ENCODE measurements at places on chromosomes 12 and 14.

GRCh38 chr14:96100161-96101064, 61.3 kb downstream of the C14orf132 start:
- peak; percentile 49 for DNase-seq

- no peak for DNase-seq
Observed at GRCh38 chr14:95944462-95944861, 67.8 kb downstream of the TUNAR start.

DNA sequence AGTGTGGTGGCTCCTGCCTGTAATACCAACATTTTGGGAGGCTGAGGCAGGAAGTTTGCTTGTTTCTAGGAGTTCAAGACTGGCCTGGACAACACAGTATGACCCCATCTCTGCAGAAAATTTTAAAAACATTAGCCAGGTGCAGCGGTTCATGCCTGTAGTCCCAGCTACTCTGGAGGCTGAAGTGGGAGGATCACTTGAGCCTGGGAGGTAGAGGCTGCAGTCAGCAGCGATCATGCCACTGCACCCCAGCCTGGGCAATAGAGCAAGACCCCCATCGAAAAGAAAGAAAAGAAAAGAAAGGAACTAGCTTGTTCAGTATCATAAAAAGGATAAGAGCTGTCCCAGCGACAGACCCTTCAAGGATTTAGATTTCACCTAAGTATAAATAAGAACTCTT, 18.1 kb upstream of the PWP1 start:
- DNase-seq, result no peak

DNA sequence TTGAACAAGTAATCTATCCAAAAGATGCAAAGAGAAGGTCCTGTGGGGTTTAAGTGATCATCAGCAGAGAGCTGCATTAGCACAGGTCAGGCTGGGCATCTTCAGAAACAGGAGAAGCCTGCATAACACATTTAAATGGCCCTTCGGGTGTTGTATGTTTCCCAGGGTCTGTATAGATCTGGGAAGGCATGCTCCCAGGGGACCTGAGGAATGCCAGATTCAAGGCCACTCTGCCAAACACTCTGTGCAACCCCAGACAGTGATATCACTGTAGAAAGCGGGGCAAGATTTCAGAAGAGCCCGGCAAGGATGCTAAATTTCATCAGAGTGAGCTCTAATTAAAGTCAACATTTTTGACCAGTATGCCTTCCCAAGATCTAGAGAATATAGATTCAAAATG, 92.9 kb downstream of the ARMH4 start:
- no peak for DNase-seq

DNA sequence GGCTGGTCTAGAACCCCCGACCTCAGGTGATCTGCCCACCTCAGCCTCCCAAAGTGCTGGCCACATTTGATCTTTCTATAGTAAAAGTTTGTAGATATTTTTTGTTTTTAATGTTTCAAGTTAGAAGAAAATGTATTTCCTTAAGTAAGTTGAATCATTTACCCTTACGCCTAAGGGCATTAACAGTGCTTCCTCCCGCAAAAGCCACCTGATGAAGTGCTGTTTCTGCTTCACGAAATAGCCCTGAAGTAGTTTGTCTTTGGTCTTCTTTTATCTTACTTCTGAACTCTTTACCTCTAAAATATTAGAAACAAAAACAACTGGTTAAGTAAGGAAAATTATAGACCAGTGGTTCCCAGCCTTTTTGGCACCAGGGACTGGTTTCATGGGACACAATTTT, 22.7 kb downstream of the PAWR start:
- no peak for DNase-seq

DNA sequence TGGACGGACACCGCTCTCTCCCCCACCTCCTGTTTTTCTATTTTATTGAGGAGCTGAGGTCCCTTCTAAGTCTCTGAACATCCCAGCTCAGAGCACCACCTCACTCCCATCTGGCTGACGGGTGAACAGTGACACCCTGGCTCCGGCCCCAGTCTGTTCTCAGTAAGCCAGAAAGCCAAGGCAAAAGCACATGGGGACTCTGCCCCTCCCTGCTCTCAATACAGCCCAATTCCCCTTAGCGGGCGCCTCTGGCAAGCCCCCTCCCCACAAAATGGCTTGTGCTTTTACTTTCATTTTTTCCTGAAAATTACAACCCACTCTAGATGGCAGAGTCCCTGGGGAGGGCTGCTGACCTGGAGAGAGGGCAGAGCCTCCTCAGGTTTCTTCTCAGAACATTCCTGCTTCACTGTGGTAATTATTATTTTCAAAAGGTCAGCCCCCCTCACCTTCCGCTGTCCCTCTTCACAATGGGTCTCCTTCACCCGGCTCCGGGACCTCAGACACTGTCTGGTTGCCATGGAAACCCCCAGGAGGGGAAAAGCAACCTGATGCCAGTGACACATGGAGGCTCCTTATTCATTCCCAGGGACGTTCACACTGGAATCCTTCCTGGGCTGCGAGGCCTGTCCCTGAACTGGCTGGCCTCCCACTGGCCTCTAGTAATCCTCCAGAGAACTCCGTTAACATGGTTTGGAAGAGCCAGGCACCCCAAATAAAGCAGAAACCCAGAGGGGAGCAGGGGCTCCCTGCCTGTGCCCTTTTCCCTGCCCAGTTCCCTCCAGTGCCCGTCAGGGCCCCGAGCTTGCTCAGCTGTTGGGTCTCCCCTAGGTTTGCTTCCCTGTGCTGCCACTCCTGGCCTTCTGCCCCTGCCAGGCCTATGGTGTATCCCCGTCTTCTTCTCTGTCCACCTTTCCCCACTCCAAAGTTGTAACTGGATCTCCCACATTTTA, 15.9 kb downstream of the COL2A1 start:
- no peak for DNase-seq

- no peak for DNase-seq
Observed at GRCh38 chr12:70059373-70059772, 183.9 kb upstream of the CNOT2 start.

DNA sequence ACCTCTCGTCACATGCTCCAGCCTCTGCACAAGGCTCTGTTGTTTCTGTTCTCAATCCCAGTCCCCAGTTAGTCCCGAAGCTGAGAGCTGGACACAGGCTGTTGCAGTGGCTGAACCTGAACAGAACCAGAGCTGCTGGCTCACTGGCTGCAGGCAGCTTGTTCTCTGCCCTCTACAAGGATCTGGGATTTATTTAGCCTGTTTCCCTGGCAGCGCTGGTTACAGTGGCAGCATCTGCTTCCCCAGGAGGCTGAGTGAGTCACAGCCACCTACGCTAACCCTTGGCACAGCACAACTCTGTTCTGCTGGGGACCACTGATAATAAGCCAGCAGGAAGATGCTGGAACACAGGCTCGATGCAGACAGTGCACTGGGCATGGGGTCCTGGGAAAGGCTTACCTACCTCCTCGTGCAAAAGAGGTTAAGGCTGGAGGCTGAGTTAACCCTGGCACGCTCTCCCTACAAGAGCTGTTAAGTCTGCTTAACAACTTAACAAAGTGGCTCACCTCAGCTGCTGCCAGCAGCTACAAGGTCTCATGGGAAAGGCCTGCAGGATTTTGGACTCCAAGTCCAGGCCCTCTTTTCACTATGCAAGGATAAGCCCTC, 299.6 kb downstream of the PCNX1 start:
- no peak for DNase-seq

DNA sequence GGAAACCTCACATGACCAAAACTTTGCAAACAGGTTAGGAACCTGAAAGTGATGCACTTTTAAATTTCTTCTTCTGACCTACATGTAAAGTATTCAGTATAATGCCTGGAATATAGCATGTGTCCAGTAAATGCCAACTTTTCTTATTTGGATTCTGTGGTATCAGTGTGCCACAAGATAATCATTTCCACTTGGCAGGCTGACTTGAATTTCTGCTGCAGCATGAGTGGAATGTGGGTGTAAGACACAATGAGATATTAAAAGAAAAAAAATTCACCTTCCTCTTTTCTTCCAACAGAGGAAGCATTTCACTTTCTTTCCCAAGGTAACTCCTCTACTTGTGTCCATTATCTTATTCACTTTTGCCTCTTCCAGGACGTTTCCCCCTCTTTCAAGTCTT, 141.9 kb upstream of the PRKD1 start:
- DNase-seq, result no peak

- no peak for DNase-seq
Observed at GRCh38 chr14:94043111-94043755, 17.1 kb downstream of the OTUB2 start.

DNA sequence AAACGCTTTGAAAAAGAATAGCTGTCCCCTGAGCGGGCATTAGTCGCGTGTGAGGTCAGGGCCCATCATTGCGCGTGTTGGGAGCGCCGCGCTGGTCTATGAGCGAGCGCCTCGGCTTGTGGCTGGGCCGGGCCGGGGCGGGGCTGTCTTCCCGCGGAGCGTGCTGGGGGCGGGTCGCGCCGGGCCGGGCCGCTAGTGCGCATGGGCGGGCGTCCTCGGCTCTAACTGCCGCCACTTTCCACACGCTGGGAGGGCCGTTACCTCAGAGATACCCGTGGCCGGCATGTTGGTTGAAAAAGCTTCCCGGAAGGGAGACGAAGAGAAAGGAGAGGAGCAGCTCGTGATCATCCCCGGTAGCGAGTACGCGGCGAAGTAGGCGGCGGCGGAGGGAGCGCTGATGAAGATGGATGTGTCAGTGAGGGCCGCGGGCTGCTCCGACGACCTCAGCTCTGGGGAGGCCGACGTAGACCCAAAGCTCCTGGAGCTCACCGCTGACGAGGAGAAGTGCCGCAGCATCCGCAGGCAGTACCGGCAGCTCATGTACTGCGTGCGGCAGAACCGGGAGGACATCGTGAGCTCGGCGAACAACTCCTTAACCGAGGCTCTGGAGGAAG, at the start of gene EID3:
Gene EID3, plus strand, starts transcription at position 202 of the 614 bp plus-strand sequence. Its CDS starts 196 bp downstream, at position 398.
- peak; percentile 66 for DNase-seq

DNA sequence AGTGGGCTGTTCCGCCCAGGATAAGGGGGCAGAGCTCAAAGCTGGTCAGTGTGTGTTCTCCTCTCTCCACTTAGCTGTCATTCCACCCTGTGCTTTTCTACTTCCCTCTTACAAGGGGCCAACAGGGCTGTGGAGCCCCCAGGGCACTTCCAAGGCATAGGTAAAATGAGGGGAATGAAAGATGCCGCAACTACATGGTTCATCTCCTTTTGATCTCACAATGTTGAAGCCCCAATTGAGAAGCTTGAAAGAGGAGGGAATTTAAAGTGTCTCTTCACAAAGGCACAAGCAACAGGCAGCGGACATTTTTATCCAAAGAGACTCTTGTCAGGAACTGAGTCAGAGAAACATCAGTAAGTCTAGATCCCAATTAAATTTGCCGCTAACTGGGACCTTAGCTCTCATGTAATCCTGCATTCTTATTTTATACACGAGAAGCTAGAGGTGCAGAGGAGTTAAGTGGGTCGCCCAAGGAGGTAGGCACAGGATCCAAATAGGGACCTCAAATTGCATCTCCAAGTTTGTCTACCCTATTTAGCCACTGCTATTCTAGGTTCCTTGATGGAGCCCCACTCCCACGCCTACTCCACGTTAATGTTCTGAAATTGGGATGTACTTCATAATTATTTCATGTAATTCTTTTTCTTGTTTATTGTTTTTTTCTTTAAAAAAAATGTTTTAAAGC, 20.1 kb downstream of the TRIM9 start:
- no peak for DNase-seq

DNA sequence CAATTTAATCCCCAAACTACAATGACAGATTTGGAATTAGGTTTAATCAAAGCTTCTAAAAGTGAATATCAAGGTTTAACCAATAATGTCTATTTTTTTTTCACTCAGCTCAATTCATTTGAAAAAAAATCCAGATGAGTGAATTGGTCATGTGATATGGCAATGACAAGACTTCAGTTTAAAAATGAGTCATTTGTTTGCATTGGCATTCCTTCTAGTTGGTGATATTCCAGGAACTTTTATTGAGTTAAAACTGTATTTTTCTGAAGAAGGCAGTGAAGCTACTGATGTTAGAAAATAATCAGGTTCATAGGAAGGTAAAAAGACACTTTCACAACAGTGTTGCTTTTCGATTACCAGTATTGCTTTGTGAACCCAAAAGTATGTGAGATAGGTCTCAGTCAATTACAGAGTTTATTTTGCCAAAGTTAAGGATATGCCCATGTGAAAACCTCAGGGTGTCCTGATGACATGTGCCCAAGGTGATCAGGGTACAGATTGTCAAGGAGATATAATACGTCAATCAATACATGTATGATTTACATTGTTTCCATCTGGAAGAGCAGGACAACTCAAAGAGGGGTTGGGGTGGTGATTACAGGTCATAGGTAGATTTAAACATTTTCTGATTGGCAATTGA, 1214.9 kb downstream of the GALC start:
- DNase-seq, result no peak

- DNase-seq, result no peak
Observed at GRCh38 chr12:98828802-98829600, 183.9 kb downstream of the APAF1 start.

DNA sequence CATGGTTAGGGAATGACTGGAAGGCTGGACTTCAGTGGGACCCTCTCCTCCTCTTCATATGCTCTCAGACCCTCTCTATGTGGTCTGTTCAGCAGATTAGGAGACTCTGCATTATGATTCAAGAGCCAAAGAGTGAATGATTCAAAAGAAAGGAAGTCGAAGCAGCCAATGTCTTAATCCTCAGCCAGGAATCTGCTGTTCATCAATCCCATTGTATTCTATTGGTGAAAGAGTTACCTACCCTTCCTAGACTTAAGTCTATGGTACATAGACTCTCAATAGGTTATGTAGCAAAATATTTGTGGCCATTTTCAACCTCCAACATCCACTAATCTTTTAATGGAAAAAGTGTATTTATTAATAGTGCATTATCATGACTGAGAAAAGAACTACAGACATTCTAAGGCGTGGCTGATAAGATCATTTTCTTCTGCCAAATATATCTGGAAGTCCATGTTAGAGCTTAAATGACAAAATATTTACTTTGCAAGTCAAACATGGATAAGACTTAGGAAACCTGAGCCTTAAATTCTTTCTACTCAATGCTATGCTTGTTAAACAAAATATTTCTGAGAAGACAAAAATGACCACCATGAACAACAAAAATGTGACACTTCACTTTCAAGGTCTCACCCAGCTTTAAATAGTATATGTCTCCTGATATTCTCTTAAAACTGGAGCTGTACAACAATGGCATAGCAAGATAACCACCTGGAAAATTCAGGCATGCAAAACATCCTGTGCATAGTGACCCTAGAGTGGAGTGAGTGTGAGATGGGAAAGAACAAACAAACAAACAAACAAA, 1100.6 kb downstream of the GALC start:
- DNase-seq, result no peak

DNA sequence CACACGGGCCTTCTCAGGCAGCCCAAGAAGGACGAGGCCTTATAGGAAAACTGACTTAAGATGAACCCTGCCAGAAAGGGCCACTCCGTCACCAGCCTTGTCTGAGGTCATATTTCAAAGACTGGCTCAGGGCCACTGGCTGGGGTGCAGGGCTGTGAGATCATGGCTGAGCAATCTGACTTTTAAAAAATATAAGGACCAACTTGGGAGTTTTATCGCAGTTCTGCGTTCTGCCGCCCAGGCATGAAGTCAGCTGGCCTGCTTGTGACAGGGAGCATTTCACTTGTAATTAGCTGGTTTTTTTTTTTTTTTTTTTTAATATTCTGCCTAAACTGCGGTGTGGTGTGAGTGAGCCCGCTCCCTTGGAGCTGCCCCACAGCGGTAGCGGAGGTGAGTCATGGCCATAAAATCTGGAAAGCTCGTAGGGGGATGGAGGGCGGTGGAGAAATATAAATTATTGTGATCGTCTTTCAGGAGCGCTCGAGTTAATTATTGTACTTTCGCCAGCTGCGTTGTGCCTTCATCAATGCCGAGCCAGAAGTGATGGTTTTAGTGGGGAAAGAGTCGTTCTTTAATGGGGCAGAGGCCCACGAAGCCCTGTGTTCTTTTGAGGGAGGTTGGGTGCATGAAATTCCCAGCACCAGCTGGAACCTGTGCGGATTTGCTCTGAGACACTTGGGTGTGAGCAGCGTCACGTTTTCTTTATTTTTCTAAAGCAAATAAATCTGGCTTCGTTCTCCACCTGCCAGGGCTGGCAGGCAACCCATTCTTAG, 231.9 kb downstream of the C12orf75 start:
- DNase-seq, result peak; percentile 88

Measured in DMS153 (cell line).